NCI-H524 treated with DMSO at 0.1 percent for 48 hours (cell line): ENCODE measurements at places on chromosomes 4 and X.
A peak's percentile ranks its signal among the peaks of the same experiment; 100 is the strongest.

GRCh38 chrX:96464880-96465558 lies 219.6 kb upstream of the DIAPH2 start:
- no peak for DNase-seq

DNA sequence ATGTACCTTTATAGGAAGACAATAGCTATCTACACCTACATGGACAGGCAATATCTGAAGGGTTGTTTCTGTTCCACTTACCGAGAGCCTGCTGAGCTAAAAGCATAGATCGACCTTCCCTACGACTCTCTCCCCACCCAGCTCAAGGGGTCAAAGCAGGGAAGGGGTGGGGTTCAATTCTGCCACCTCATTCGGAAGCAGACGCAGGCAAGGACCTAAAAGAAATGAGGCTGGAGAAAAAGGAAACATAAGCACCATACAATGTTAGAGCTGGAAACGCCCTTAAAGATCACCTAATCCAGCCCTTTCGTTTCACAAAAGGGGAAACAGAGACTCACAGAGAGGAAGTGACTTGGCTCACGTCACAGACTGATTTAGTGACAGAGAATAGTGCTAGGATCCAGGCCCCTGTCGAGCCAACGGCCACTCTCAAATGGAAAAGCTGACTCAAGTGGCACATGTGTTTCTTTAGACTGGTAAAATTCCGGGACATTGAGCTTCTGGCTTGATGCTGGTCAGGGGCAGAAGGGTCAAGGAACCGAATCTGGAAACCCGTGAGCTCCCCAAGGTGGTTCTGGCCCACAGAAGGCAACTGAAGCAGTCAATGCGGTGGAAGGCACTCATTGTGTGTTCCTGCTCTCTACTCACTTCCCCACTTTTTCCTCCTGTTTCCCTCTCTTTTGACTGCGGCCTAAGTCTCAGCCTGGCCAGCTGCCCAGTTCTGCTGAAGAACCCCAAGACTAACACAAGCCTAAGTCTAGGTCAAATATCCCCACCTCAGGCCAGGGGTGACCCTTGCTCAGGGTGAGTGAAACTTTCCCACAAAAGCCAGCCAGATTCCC lies 7.5 kb downstream of the SEPTIN6 start:
- no peak for DNase-seq

GRCh38 chrX:77431227-77431626 lies 16.0 kb upstream of the FGF16 start:
- DNase-seq, result peak; percentile 76

GRCh38 chr4:141891260-141892120 lies 255.1 kb downstream of the IL15 start:
- DNase-seq, result no peak

DNA sequence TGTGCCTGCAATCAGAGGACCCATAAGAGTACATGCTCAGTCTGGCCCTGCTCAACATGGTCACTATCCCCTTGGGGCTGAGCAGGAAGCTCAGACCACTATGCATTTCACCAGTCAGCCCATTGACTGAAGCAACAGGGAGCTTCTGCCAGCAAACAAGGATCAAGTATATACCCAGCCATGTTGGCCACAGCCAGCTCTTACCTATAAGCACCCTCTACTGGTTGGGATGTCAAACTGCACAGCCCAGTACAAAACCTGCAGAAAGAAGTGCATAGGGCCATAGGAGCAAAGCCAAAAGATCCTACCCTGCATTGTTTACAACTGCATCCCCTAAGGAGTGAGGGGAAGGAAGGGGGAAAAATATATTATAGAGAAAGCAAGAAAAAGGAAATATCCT lies 214.4 kb upstream of the CPEB2 start:
- no peak for DNase-seq
